Activated CD4-positive, alpha-beta memory T cell treated with anti-CD3 and anti-CD28 coated beads for 36 hours (primary cell): ENCODE measurements at places on chromosomes 3 and 15.

- H3K4me3 ChIP-seq, result no peak overlapping the region
- no peak for DNase-seq
- H3K36me3 ChIP-seq, result no peaks in the 10 kb centered on the region
- no peak overlapping the region for H3K27ac ChIP-seq
These were observed 228.4 kb downstream of the DIPK2A start for GRCh38 chr3:144200004-144200403.

GRCh38 chr3:59540241-59540640 is 490.4 kb upstream of the CFAP20DC start:
- no peak overlapping the region for H3K4me3 ChIP-seq
- H3K27ac ChIP-seq, result peak overlapping the region; percentile 23
- DNase-seq, result no peak
- no peaks in the 10 kb centered on the region for H3K36me3 ChIP-seq

GRCh38 chr3:11379238-11379823 is 107.1 kb downstream of the ATG7 start:
- no peak overlapping the region for H3K27ac ChIP-seq
- H3K4me1 ChIP-seq, result no peaks in the 10 kb centered on the region
- DNase-seq, result no peak
- no peaks in the 10 kb centered on the region for H3K27me3 ChIP-seq

- no peak overlapping the region for H3K4me3 ChIP-seq
- peaks cover 2% of the 10 kb centered on the region for H3K36me3 ChIP-seq
These were observed 33.4 kb downstream of the ETV5 start for GRCh38 chr3:186075489-186075888.
